ENCODE measurements at places on chromosomes 11 and 22.
A peak's percentile ranks its signal among the peaks of the same experiment; 100 is the strongest.

GRCh38 chr22:46812034-46812605 is 49.7 kb downstream of the TBC1D22A start:
- DNase-seq = no peak

GRCh38 chr11:67262731-67263675 is 3.3 kb upstream of the GRK2 start:
- peak; percentile 83 for DNase-seq

GRCh38 chr22:35064664-35065063 is 1.3 kb upstream of the ISX start:
- DNase-seq = no peak

DNA sequence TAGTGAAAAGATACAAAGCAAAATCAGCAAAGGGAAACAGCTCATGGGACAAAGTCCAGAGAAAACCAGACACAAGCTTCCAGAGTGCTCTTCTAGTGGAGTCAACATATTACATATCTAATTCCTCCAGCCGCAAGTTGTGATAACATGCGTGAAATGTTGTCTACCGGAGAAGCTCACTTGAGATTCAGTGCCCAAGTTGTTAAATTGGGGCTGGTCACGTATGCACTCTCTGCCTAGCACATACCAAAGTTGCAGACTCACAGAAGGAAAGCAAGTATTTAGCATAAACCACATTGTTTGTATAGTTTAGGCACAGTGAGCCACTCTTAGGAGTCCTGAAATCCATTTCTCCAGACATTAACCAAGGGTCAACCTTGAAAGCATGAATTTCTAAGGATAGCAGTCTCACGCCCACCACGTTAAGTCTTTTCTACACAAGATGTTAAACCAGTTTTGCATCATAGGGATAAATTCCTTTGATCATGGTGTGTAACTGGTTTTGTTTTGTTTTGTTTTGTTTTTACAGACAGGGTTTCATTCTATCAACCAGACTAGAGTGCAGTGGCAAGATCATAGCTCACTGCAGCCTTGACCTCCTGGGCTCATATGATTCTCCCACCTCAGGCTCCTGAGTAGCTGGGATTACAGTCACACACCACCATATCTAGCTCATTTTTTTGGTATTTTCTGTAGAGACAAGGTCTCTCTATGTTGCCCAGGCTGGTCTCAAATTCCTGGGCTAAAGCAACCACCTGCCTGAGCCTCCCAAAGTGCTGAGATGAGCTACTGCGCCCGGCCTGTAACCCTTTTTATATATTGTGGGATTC is 39.5 kb upstream of the EP300 start:
- no peak for DNase-seq

DNA sequence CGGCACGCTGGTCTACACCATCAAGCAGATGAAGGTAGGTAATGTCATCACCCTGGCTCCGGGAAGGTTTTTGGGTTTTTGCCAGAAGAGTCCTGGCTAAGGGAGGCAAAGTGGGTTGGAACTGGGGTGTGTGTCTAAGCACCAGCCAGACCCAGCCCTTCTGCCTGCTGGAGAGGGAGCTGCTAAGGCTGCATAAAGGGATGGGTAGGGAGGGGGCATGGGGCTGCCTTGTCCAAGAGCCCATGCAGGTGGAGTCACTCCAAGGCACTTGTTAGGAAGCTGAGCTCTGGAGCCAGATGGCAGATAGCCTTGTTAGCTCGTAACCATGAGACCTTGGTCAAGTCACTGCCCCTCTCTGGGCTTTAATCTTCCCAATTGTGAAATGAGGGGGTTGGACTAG is 48.0 kb downstream of the TIMP3 start:
- DNase-seq = no peak

DNA sequence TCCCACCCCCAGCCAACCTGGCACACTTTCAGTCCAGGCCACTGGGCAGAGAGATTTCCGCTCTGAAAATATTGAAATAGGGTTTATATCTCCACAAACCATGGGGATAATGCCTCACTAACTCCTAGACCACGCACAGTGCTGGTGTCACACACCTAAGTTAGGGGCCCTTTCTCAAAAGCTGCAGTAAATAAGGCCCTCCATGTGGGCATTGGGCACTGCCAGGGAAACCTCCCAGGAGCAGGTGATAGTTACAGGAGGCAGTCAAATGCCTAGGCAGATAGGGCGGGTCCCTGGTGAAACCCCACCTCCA is 3.1 kb upstream of the IL10RA start:
- no peak for DNase-seq

- DNase-seq = peak; percentile 33
These were observed 28.0 kb upstream of the RRAS2 start for GRCh38 chr11:14386895-14387480.

DNA sequence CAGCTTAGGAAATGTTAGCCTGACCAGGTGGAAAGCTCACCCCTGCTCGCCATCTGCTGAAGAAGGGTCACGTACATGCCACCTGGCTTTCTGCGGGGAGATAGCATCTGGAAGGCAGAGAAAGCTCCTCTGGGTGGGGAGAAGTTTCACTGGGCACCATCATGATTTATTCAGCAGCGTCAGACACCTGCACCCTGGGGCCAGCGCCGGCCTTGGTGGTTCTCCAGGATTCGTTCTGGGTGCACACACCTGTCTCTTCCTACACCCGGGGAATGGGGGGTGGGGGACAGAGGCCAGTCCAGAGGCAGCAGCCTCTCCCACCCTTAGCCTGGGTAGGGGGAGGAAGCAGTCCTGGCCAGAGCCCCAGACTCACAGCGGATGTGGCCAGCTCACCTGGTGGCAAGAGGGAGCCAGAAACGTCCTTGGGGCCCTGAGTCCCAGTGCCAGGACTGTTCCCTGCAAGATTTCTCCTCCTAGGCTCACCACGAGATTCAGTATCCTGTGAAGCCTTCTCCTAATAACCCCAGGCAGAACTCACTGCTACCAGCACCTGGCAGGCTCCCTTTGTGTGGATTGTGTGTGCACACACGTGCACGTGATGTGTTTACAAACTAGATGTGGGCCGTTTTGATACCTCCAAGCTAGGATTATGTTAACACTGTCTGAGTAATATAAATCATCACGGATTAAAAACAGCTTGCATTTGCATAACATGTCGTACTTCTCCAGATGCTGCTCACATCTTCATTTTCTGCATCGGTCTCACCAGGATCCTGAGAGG is 17.3 kb upstream of the RASD2 start:
- DNase-seq = no peak

- DNase-seq = no peak
These were observed 626.1 kb downstream of the NELL1 start for GRCh38 chr11:21295508-21295907.

DNA sequence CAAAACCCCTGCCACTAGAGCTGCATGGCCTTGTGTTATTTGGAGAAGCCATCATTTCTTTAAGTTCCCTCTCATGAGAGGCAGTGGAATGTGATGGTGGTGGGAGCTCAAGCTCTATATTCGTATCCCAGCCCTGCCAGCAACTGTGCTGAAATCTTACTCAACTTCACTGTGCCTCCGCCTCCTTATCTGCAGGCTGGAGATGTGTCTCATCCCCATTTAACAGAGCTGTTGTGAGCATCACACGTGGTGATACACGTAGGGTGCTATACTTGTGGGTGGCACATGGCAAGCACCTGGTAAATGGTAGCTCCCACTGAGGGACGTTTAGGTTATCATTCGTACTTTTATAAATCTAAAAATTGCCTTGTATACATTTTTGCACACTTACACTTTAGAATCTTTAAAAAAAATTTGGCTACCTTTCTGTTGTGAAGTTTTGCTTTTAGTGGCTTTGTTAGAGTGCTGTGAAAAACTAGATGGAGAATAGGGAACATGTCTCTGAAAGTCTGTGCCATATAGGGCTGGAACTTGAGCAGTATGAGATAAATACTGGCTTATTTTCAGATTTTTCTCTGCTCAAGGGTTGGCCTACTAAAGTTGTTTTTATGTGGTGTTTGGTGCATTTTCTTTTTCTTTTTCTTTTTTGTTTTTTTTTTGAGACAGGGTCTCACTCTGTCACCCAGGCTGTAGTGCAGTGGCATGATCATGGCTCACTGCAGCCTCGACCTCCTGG is 23.2 kb downstream of the TNRC6B start:
- no peak for DNase-seq
